ENCODE measurements at places on chromosomes 12 and 14.

GRCh38 chr12:19183121-19183838, 53.7 kb downstream of the PLEKHA5 start:
- no peak for DNase-seq

- no peak for DNase-seq
These were observed 45.8 kb upstream of the IQSEC3 start for GRCh38 chr12:20757-21156.

DNA sequence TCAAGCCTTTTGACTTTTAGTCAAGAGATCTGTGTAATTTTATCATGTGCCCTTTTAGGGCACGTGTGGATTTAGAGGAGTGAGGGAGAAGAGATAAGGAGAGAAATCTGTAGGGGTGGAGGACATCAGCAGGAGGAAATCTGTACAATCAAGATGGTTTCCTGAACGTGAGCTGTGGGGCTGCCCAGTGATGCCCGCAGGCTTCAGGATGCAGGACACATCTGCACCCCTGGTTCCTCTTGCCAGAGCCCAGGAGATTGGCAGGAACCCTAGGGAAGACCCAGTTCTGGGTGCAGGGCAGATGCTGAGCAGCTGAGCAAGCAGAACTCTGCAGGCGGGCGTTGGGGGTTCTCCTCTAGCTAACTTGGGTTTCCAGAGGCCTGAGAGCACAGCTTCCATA, 11.6 kb upstream of the TESPA1 start:
- no peak for DNase-seq

GRCh38 chr14:75063013-75063412, 811 bp downstream of the ACYP1 start:
- DNase-seq: no peak

DNA sequence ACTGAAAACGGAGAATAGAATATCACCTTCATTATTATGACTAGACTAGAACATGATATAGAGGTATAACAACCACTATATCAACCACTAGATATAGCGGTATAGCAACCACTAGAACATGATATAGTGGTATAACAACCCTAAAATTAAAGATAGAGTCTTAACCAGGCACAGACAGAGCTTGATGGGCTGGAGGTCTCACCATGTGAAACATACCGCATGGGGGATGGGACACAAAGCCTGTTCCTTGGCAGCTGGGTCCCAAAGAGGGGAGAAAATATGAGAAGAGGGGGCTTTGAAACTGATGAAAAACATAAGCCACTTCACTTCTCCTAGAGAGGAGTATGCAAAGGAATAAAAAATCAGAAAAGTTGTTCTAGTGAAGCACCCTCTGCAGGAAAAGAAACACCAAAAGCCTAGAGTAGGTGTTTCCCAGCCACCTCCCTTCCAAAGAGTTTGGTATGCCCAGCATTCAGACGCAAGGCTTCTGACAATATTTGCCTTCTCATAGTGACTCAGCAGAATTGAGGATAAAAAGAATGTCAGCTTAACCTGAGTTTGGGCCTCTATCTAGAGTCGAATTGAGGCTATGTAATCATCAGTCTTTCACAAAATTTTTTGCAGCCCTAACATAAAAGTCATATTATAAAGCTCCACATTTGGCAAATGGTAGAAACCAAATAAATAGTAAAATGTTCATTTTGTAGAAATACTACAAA, 316.4 kb downstream of the NOVA1 start:
- no peak for DNase-seq

DNA sequence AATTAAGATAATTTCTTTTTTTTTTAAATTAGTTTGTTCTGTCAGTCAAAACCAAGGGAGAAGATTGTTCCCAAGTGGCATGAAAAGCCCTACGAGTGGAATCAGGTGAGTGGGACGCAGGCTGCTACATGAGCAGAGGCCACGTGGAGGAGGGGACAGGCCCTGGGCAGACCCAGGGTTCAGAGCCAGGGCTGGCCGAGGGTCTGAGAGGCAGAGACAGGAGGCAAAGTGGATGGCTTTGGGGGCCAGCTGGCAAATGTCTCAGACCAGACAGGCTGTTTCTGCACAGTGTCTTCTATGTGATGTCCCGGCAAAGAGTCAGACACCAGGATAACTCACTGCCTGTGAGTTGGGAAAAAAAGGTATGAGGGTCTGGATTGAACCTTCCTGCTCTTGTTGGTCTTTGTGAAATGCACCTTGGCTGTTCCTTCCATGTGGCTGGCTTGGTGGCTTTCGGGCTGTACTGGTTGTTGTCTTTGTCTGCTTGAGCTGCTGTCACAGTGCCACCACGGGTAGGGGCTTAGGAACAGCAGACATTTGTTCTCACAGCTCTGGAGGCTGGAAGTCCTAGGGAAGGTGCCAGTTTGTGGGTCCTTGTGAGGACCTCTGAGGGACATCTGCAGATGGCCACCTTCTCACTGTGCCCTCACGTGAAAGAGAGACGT, 35.8 kb upstream of the ASPG start:
- no peak for DNase-seq

GRCh38 chr12:77537663-77538062, 293.0 kb upstream of the NAV3 start:
- DNase-seq: no peak

DNA sequence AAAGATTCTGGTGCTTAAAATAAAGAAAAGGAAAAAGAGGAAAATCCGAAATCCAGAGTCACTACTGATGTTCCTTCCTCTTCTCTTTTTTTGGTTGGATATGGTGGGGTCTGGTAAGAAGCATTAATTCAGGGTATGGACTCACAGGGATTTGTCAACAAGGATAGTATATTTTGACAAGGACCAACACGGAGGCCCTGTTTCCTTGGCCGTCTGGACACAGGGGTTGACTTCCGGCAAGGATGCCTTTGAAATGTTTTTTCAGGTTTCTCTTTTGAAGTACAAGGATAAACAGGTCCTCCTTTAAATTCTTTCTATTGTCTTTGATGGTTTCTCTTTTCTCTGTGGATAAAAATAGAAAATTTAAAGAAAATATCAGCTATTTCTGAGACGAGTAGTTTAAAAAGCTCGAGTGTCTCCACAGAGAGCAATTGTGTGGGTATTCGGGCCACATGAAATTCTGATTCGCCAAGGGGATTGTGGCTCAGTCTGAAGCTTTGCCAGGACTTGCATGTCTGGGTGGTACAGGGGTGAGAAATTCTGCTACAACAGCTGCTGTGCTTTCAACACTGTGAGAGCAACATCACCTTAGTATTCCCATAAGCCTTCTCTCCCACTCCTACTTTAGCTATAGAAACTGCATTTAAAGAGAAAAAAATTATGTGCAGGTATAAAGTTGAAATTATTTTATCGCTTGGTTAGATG, 88.5 kb upstream of the CSRP2 start:
- no peak for DNase-seq

GRCh38 chr12:32647275-32647674, 31.8 kb upstream of the DNM1L start:
- DNase-seq: no peak

GRCh38 chr12:123126294-123127181, 24.4 kb downstream of the PITPNM2 start:
- DNase-seq: no peak

GRCh38 chr12:95336387-95337067, 118.9 kb downstream of the VEZT start:
- no peak for DNase-seq

GRCh38 chr12:56804169-56804568, 41.0 kb downstream of the HSD17B6 start:
- DNase-seq: no peak

GRCh38 chr12:13004361-13004760, 4.3 kb upstream of the HEBP1 start:
- DNase-seq: no peak

DNA sequence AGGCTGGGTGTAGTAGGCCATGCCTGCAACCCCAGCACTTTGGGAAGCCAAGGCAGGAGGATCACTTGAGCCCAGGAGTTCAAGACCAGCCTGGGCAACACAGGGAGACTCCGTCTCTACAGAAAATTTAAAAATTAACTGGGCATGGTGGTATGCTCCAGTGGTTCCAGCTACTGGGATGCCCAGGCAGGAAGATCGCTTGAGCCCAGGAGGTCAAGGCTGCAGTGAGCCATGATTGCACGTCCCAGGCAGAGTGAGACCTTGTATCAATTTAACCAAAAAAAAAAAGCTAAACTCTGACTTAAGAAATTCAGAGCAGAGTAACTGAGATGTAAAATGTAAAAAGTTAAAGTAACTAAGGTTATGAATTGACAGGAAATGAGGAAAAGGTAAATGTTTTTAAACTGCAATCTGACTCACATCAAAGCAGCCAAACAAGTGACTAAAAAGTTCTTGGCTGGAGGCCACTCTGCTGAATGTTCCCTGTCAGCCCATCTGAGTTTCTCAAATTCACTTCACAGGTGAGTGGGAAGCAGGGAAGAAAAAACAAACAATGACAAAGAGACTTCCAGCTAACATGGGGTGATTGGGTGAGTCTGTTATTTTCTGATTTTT, 21.3 kb downstream of the PRKD1 start:
- DNase-seq: no peak

GRCh38 chr14:73462815-73463214, 4.5 kb upstream of the NUMB start:
- no peak for DNase-seq

GRCh38 chr14:23146980-23147379, 27.9 kb upstream of the CEBPE start:
- DNase-seq: no peak

DNA sequence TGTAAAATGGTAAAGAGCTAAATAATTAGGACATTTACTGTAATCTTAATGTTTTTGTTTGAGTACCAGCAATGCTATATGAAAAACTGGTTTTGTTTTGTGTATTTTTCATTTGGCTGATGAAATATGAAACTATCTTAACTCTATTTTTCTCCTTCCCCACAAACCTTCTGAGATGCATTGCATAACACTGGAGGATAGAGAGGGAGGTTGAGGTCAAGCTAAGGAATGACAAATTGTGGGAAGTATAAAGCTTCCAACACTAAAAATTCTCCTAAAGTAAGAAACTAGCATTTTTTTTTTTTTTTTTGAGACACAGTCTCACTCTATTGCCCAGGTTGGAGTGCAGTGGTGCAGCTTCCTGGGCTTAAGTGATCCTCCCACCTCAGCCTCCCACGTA, 31.5 kb upstream of the SRP54 start:
- no peak for DNase-seq

GRCh38 chr14:75295061-75295461, 16.4 kb downstream of the FOS start:
- no peak for DNase-seq
